ENCODE measurements at places on chromosomes 5 and 9.
A peak's percentile ranks its signal among the peaks of the same experiment; 100 is the strongest.

DNA sequence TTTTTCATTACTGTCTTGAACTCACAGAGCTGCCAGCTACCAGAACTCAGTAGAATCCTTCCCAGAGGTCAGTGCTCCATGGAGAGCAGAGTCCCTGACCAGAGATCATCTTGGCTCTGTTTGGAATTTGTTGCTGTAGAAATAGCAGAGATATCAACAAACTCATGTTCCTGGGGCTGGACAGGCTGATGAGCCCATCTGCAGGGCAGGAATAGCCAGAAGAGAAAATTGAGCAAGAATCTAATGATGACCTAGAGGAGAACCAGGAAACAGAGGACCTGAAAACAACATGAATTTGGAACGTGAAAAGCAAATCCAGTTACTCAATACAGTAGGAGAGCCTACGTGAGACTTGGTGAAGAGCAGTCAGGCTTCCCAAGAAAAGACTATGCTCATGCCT lies 437.8 kb downstream of the PLK2 start:
- peak; percentile 42 for DNase-seq

DNA sequence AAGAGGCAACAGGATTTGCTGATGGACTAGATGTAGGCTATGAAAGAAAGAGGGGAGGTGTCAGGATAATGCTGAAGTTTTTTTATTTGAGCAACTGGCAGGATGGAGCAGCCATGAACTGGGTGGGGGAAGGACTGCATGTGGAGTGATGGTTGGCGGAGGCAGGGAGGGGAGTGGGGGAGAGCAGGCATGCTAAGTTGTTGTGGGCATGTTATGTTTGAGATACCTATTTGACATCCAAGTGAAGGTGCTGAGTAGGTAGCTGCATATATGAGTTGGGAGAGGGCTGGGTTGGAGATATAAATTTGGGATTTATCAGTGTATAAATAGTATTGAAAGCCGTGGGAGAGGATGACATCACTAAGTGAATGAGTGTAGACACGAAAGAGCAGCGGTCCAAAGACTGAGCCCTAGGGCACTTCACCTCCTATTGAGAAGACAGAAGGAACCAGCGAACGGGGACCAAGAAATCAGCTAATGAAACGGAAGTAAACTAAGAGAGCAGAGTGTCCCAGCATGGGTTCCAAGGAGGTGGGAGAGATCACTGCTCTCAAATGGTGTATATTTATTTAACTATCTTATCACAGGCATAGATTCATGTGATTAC lies 7.4 kb downstream of the BSPRY start:
- DNase-seq = no peak

DNA sequence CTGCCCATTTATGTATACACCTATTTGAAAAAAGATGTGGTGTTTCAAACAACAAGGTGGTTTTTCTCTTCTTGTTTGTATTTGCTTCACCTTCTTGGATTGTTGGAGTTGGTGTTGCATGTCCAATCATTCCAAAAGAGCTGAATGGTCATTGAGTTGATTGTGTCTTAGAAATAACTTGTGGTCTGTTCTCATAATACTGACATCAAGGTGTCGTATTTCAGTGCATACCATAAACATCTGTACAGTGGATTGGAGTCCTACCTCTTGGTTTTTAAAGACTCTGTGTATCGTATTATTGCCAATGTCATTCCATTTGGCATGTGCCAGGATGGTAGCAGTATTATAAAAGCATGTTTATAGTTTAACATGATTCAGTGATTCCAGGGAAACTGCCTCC lies 73.2 kb downstream of the TRIO start:
- peak; percentile 50 for DNase-seq

DNA sequence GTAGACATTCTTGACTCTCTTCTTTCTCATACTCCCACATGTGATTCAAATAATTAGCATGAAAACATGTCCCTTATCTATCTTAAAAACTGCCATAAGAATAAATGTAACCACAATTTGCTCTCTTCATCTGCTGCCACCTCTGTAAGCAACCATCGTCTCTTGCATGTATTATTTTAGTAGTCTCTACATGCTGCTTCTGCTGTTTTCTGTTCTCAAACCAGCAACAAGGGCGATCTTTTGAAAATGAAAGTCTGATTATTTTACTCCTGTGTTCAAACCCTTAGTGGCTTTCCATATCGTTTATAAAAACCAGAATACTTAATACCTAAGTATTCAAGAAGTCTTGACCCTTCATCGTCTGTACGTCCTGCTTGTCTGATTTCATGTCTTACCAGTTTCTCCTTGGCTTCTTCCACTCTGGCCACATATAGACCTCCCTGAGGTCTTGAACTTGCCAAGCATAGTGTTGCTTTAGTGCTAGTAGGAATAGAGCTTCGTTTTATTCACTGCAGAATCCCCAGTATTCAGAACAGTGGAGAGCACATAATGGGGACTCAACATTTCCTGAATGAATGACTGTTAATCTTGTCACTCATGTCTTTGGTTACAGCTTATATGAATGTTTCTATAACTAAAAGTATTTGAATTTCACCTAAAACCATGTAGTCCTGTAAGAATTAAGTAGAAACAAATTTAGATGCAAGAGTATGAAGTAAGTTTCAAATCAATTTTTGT lies 10.6 kb downstream of the CDC42SE2 start:
- no peak for DNase-seq

DNA sequence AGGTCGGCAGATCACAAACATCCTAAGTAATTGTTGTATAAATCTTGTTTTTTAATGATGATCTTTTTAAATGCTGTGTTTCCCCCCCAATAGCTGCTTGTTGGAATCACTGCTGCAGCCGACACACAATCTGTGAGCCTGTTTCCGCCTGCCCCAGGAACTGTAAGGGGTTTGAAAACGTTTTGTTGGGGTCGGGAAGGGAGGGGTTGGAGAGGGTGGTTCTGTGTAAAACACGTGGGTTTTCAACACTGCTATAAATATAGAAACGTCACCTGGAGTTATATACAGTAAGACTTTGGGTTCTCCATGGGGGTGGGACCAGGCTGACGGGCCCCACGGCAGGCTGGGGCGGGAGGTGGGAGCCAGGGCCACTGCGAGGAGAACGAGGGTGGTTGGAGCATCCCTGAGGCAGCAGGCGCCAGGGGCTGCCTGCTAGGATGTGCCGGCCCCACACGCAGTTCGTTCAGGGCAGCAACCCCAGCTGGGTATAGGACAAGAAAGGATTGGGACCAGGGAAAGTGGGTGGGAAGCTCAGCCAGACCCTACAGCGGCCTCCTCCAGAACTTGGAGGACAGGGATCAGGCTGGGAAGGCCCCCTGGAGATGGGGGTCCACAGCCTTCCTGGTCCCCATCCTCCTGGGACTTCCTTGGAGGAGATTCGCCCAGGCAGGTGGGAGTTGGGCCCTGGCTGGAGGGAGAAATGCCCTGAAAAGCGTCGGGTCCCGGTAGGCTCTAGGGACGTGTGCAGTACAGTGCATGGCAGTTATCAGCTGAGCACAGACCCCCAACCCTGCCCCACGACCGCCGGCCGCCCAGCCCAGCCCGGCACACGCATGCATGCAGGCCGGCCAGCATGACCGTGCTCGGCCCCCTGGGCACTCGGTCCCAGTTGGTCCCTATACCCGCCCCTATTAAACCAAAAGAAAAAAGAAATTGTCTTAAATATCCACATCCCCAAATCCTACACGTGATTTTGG lies 9.7 kb downstream of the RNF44 start:
- no peak for DNase-seq

- DNase-seq = peak; percentile 36
These were observed 41.6 kb upstream of the ALDOB start for GRCh38 chr9:101477214-101477613.

DNA sequence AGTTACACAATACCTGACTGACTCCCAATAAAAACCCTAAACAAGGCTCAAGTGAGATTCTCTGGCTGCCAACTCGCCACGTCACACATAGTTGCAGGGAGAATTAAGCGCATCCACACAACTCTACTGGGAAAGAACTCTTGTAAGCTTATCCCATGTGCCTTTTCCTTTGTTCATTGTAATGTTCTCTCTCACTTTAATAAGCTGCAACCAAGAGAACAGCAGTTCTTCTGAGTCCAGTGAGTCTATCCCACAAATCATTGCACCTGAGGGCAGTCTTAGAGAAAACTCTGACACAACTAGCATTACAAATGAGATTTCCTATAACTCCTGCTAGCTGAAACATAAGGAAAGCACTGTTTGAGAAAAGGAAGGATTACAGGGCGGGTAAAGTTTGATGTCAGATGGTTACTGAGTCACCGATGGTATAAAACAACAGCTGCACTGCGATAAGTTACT lies 27.4 kb downstream of the CENPK start:
- DNase-seq = peak; percentile 50

DNA sequence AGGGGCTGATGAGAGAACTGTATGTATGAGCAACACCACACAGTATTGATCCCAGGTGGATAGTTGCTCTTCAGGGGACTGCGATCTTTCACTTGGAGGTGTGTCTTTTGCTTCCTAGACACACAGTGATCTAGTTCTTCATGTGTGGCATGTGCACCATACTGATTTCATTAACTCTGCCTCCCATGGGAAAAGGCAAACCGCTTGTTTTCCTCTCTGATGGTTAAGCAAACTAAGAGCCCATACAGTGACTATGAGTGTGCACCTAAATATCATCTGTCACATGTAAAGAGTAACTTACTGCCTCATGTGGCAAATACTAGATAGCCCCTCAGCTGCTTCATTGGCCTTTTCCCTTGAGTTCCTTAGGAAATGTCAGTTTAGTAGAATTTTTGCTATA lies 147.3 kb downstream of the TLE4 start:
- no peak for DNase-seq

DNA sequence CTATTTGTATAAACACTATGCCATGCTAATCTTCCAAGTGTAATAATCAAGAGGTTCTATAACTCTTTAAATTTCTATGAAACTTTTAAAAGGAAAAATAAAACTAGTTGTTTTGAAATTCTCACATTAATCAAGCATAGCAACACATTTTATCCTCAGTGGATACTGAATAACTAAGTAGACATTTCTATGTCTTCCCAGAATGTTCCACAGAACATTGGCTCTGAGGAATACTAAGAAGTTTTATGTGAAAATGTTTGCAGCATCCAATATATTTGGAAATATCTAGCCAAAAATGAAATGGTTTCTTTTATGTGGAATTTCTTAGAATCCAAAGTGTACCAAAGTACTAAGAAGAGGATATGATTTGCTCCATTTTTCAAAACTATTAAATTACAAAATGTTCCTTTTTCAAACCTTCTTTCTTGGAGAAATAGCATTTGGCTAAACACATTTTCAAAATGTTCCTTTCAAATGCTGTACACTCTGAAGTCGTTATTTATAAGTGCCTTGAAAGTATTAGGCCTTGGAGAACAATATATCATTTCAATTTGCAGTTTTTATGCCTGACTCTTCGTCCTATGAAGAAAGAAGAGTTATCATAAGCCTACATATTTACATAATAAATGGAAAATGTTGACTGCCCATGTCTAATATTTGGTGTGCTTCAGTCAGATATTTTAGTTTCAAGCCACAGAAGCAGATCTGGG lies 175.6 kb upstream of the COX7C start:
- no peak for DNase-seq

DNA sequence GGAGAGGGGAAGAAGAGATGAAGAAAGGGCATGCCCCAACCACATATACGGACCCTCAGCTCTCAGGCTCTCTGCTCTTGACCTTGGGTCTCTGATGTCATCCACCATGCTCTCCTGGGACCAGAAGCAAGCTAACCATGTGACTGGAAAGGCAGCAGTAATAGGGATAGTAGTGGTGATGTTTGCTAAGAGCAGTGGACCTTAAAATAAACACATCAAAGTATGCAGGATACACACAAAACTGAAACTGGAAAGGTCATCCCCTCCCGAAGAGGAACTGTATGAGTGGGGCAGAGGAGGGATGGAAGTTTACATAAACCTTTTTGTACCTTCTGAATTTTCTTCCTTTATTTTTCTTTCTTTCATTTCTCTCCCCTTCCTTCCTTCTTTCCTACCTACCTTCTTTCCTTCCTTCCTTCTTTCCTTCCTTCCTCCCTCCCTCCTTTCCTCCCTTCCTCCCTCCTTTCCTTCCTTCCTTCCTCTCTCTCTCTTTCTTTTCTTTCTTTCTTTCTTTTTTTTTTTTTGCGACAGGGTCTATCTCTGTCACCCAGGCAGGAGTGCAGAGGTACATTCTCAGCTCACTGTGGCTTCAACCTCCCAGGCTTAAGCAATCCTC lies 8.1 kb upstream of the PTPN3 start:
- DNase-seq = no peak

DNA sequence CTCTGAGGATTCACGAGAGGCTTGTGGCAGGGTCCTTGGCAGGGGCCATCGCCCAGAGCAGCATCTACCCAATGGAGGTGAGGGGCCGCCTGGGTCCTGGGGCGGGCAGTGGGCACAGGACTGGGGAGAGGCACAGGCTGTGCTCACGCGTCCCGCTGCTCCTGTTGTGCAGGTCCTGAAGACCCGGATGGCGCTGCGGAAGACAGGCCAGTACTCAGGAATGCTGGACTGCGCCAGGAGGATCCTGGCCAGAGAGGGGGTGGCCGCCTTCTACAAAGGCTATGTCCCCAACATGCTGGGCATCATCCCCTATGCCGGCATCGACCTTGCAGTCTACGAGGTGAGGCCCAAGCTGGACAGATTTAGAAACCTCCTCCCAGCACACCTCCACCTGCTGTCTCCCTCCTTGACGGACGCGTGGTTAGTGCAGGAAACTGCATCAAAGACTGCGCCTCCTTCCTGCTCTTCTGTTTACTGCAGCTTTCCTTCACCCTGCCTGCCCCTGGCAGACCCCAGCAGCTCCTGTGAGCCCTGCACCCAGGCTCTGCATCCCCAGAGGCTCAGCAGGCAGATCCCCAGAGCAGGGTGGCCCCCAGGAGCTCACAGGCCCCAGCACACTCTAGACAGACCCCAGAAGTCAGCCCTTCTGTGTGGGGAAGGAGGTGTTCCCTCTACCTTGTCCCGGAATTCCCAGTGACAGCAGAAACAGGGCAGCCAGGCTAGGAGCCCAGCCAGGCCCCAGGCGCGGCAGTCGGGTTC lies 21.2 kb downstream of the PTGES2 start:
- DNase-seq = no peak

GRCh38 chr9:126125992-126126409 lies 200.6 kb upstream of the MVB12B start:
- no peak for DNase-seq

- no peak for DNase-seq
These were observed 242.5 kb downstream of the TRIM32 start for GRCh38 chr9:116929621-116930020.

GRCh38 chr9:112404508-112404932 lies 24.6 kb downstream of the HSDL2 start:
- DNase-seq = peak; percentile 80

DNA sequence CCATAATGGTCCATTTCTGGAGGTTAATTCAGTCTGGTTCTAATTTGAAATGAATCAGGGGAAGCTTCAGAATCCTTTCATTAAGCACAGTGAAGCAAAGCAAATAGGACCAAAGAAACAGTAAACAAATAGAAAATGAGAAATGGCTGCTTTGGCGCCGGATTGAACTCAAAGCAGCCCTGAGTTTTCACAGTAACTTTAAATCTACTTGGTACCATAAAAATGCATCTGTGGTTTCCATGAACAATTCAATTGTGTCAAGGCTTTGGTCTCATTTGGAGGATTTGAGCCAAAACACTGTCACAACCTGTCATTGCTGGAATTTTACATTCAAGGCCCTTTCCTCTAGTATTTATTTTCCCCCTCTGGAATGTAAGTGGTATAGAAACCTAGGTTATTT lies 25.9 kb upstream of the DAPK1 start:
- no peak for DNase-seq

All from iris pigment epithelial cell (primary cell).